ENCODE measurements at places on chromosomes 1 and 21. TPM values are rescaled to one million over a fixed set of nuclear protein-coding genes. Genes with fewer than 3 reads are reported as not detected.
A peak's percentile ranks its signal among the peaks of the same experiment; 100 is the strongest.

DNA sequence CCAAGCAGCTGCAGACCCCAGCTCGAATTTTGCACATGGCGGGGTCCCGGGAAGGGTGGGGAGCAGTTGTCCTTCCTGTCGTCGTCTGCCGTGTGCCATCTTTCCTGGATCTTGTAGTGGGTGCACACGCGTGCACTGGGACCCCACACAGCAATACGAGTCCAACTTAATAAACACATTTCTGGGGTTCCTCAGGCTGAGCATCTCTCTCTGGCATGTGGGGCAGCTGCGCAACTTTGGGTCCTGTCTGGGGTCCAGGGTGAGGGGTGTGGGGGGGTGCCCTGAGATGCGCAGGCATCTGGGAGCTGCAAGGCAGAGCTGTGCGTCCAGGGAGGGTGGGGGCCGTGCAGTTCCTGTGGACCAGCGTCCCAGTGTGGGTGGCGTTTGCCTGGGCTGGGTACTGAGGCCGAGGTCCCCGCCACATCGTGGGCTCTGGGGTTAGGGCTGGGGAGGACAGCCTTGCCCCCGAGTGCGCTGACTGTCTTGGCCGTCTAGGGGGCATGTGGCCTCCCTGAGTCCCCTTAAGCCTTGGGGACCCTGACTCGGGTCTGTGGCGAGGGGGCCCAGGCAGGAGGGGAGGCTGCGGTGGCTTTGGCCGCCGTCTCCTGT is 652 bp upstream of the PLEKHN1 start:
- H3K4me3 ChIP-seq = peak overlapping the region; percentile 69
- no peaks in the 10 kb centered on the region for H3K4me1 ChIP-seq
- H3K27ac ChIP-seq = no peak overlapping the region
- peaks cover 14% of the 10 kb centered on the region for H3K36me3 ChIP-seq
- no peaks in the 10 kb centered on the region for H3K27me3 ChIP-seq

GRCh38 chr1:2396059-2396458 is 4.4 kb downstream of the RER1 start:
- no peaks in the 10 kb centered on the region for H3K27me3 ChIP-seq
- H3K36me3 ChIP-seq = peaks cover 49% of the 10 kb centered on the region

GRCh38 chr1:10903821-10904220 is 107.4 kb upstream of the CASZ1 start:
- no peak for DNase-seq
- peaks cover 25% of the 10 kb centered on the region for H3K27me3 ChIP-seq
- H3K27ac ChIP-seq = no peak overlapping the region
- peaks cover 7% of the 10 kb centered on the region for H3K36me3 ChIP-seq

GRCh38 chr1:33541966-33542365 is 69.5 kb downstream of the ZSCAN20 start:
- DNase-seq = no peak
- peaks cover 23% of the 10 kb centered on the region for H3K27me3 ChIP-seq
- H3K4me3 ChIP-seq = no peak overlapping the region

- DNase-seq = no peak
- H3K4me3 ChIP-seq = no peak overlapping the region
- H3K4me1 ChIP-seq = peaks cover 28% of the 10 kb centered on the region
Observed at GRCh38 chr1:229139331-229140118, 131.4 kb upstream of the RAB4A start.

GRCh38 chr1:87513966-87514660 is 185.4 kb downstream of the LMO4 start:
- H3K27me3 ChIP-seq = no peaks in the 10 kb centered on the region
- H3K27ac ChIP-seq = no peak overlapping the region
- H3K36me3 ChIP-seq = no peaks in the 10 kb centered on the region
- no peaks in the 10 kb centered on the region for H3K4me1 ChIP-seq

GRCh38 chr1:18505666-18506065 is 24.9 kb downstream of the KLHDC7A start:
- no peaks in the 10 kb centered on the region for H3K4me1 ChIP-seq
- DNase-seq = no peak
- H3K27me3 ChIP-seq = no peaks in the 10 kb centered on the region
- H3K27ac ChIP-seq = no peak overlapping the region

DNA sequence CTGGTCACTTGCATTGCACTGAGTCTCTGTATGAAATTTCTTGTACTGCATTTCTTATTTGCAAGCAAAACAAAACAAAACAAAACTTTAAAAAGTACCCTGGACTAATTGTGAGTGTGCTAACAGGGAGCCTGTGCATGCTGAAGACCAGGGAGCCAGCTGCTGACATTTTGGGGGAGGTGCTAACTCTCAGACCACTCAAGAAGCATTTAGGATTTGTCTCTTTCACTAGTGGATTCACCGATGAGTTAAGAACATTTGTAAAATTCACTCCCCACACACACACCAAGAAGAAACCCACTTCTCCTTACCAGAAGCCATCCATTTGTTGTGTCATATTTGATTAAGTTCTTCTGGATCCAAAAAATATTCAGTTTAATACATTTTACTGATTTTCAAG is 95.7 kb upstream of the C1orf105 start:
- H3K4me1 ChIP-seq = peaks cover 11% of the 10 kb centered on the region
- H3K27ac ChIP-seq = no peak overlapping the region
- no peaks in the 10 kb centered on the region for H3K27me3 ChIP-seq

- no peaks in the 10 kb centered on the region for H3K27me3 ChIP-seq
- no peaks in the 10 kb centered on the region for H3K36me3 ChIP-seq
- no peaks in the 10 kb centered on the region for H3K4me1 ChIP-seq
- no peak for DNase-seq
- no peak overlapping the region for H3K4me3 ChIP-seq
Observed at GRCh38 chr1:242128951-242129502, 130.1 kb upstream of the MAP1LC3C start.

GRCh38 chr1:10646347-10646861 is 150.0 kb downstream of the CASZ1 start:
- no peak for DNase-seq
- H3K4me3 ChIP-seq = no peak overlapping the region
- H3K27me3 ChIP-seq = no peaks in the 10 kb centered on the region
- H3K4me1 ChIP-seq = no peaks in the 10 kb centered on the region

GRCh38 chr21:38798481-38798882 is 7.2 kb upstream of the ETS2 start:
- peak; percentile 91 for DNase-seq
- H3K36me3 ChIP-seq = peaks cover 17% of the 10 kb centered on the region

DNA sequence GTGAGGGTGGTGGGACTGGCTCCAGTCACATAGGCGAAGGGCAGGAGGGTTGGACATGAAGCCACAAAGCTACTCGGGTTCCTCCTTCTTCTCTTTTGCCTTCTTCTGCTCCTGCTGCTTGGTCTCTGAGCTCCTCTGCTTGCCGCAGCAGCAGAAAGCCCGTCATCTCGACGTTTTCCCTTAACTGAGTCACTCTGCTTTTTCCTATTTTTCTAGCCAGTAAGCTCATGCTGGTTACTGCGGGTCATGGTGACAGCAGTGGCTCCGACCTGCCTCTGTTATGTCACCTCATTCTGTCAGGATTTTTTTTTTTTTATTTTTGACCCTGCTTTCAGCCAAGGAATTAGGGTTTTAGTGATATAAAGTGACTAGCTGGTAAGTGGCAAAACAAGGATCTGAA is 2.6 kb upstream of the FMOD start:
- H3K4me3 ChIP-seq = no peak overlapping the region
- no peaks in the 10 kb centered on the region for H3K4me1 ChIP-seq
- DNase-seq = no peak
- H3K27me3 ChIP-seq = peaks cover 100% of the 10 kb centered on the region

- no peak for DNase-seq
- no peak overlapping the region for H3K4me3 ChIP-seq
- no peaks in the 10 kb centered on the region for H3K36me3 ChIP-seq
- H3K27me3 ChIP-seq = no peaks in the 10 kb centered on the region
- no peak overlapping the region for H3K27ac ChIP-seq
Observed at GRCh38 chr1:70075761-70076160, 129.6 kb downstream of the LRRC40 start.

- no peak overlapping the region for H3K4me3 ChIP-seq
- no peak for DNase-seq
- no peaks in the 10 kb centered on the region for H3K27me3 ChIP-seq
- peaks cover 9% of the 10 kb centered on the region for H3K4me1 ChIP-seq
- H3K36me3 ChIP-seq = peaks cover 28% of the 10 kb centered on the region
Observed at GRCh38 chr1:215612391-215612790, 45.3 kb downstream of the KCTD3 start.

DNA sequence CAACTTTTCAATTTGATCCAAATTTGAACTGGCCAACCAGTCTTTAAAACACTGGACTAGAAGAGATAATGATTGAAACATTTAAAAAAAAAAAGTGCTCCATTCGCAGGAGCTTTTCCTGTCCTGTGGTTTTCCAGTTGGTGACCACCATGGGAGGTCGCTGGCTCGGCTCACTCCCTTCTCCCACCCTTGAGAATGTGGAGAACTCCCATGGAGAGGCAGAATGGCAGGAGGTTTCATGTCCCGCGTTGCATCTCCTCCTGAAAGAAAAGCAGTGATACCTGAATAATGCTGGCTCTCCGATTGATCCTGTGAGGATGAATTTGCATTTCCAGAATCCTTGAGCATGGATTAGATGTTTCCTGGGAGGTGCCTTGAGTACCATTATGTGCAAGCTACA is 16.5 kb upstream of the MPZL1 start:
- no peaks in the 10 kb centered on the region for H3K4me1 ChIP-seq
- H3K36me3 ChIP-seq = no peaks in the 10 kb centered on the region
- DNase-seq = no peak
- no peak overlapping the region for H3K4me3 ChIP-seq

GRCh38 chr1:245345191-245345884 is 190.6 kb downstream of the KIF26B start:
- no peaks in the 10 kb centered on the region for H3K36me3 ChIP-seq
- no peak overlapping the region for H3K27ac ChIP-seq
- H3K4me1 ChIP-seq = no peaks in the 10 kb centered on the region
- H3K4me3 ChIP-seq = no peak overlapping the region

GRCh38 chr1:96366516-96366915 is 355.1 kb upstream of the PTBP2 start:
- no peak for DNase-seq
- peaks cover 37% of the 10 kb centered on the region for H3K4me1 ChIP-seq
- no peak overlapping the region for H3K4me3 ChIP-seq
- H3K27me3 ChIP-seq = no peaks in the 10 kb centered on the region
- H3K36me3 ChIP-seq = peaks cover 6% of the 10 kb centered on the region

- H3K4me1 ChIP-seq = no peaks in the 10 kb centered on the region
- no peak overlapping the region for H3K4me3 ChIP-seq
- H3K27ac ChIP-seq = no peak overlapping the region
- no peaks in the 10 kb centered on the region for H3K27me3 ChIP-seq
Observed at GRCh38 chr1:167430134-167430848, 88.0 kb downstream of the CD247 start.

GRCh38 chr1:219086956-219087469 is 86.7 kb upstream of the LYPLAL1 start:
- H3K4me1 ChIP-seq = peaks cover 38% of the 10 kb centered on the region
- H3K27ac ChIP-seq = no peak overlapping the region
- H3K4me3 ChIP-seq = no peak overlapping the region
- H3K27me3 ChIP-seq = no peaks in the 10 kb centered on the region

DNA sequence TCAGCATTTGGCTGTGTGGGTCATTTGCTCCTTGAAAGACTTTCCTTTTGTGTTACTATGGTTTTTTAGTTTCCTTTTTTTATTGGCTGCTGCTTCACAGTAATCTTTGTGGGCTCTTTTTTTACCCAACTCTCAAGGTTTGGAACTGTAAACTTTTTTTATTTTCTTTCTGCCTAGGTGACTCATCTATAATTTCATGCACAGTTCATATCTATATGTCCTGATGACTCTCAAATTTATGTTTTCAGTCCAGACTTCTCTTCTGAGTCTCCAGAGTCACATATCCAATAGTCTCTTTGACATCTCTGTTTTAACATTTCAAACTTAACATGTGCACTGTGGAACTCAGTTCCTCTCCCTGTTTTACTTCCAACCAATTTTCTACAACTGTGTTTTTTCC is 83.4 kb downstream of the ATF6 start:
- no peaks in the 10 kb centered on the region for H3K36me3 ChIP-seq
- H3K4me1 ChIP-seq = no peaks in the 10 kb centered on the region
- no peak overlapping the region for H3K27ac ChIP-seq
- H3K27me3 ChIP-seq = no peaks in the 10 kb centered on the region

- peak; percentile 54 for DNase-seq
- no peaks in the 10 kb centered on the region for H3K27me3 ChIP-seq
- no peak overlapping the region for H3K4me3 ChIP-seq
- H3K4me1 ChIP-seq = peaks cover 8% of the 10 kb centered on the region
Observed at GRCh38 chr21:36773117-36773516, 74.2 kb downstream of the SIM2 start.

- H3K27me3 ChIP-seq = no peaks in the 10 kb centered on the region
- H3K4me3 ChIP-seq = no peak overlapping the region
- DNase-seq = no peak
- no peaks in the 10 kb centered on the region for H3K36me3 ChIP-seq
Observed at GRCh38 chr1:159289060-159289459, 13.1 kb upstream of the FCER1A start.

DNA sequence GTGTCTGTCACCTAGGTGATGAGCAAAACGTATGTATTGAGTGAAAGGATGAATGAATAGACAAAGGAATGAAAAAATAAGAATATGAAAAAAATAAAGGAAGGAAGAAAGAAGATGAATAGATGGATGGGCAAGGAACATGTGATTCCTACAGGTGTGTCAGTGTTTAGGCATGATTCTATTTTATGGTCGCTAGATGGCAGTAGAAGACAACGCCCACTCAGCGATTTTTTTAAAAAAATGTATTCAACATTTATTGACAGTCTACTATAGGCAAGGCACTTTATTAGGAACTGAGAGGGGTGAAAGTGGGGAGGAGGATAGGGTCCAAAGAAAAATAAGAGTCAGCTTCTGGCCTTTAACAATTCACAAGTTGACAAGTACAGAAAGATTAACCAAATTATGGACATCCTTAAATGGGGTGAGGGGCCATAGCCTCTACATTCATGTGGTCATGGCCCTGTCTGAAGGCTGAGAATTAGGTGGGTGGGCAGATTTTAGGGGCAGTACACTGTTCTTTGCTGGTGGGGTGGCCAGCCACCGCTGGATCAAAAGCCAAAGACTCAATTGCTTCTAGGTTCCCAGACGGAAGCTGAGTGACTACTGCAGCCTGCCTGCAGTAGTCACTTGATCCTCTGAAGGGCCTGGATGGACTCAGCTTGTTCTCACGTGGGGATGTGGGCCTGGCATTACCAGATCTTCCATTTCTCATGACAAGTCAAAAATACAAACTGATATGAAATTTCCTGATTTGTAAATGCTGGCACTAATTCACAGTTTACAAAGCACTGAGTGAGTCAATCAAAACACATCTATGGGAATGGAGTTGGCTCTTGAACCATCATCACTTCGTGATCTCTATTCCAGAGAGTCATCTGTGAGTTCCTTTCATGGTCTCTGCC is 83.9 kb downstream of the FASLG start:
- no peak overlapping the region for H3K27ac ChIP-seq
- no peaks in the 10 kb centered on the region for H3K27me3 ChIP-seq
- H3K4me1 ChIP-seq = peaks cover 32% of the 10 kb centered on the region
- H3K36me3 ChIP-seq = no peaks in the 10 kb centered on the region

ADAMTS5 gene
- not detected for total RNA-seq

PRELP gene
- not detected for total RNA-seq

HLX gene
- 0.09 TPM for total RNA-seq

CCDC185 gene
- total RNA-seq = 0.17 TPM

RASAL2 gene
- total RNA-seq = 32.4 TPM

NGF gene
- not detected for total RNA-seq

ELAPOR1 gene
- 0.45 TPM for total RNA-seq

ATP5IF1 gene
- 125 TPM for total RNA-seq

TDRD5 gene
- total RNA-seq = not detected

TLR5 gene
- 17.3 TPM for total RNA-seq
